Lung microvascular endothelial cell (primary cell): ENCODE measurements at places on chromosomes 1 and 21. TPM values are rescaled to one million over a fixed set of nuclear protein-coding genes. Genes with fewer than 3 reads are reported as not detected.

CATSPERE gene
- 0.44 and 1.6 TPM in 2 replicates for total RNA-seq

FCRL4 gene
- not detected in 2 replicates for total RNA-seq

MEX3A gene
- total RNA-seq = 3.4 and 4.8 TPM in 2 replicates

- no peak for DNase-seq
Observed at GRCh38 chr1:192797891-192798290, 10.9 kb upstream of the RGS2 start.

DNA sequence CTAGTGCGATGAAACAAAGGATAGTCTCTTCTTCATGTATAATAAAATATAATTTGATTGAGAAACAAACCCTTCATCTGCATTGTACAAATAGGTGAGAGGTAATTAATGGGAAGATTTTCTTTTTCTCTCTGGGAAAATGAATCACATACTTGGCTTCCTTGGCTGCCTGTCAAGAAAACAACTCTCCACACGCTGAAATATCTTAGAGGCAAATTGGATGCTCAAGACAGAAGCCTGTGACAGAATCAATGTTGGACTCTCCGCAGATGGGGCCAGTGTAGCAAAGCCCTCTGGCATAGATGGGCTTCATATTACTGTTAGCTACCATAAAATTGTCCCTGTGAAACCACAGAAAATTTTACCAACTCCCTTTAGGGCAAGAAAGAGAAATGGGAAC, 186.6 kb downstream of the GRIK1 start:
- no peak for DNase-seq

- DNase-seq = no peak
Observed at GRCh38 chr1:74812180-74812541, 79.2 kb downstream of the TYW3 start.
